ENCODE measurements at places on chromosomes 5 and 9. TPM values are rescaled to one million over a fixed set of nuclear protein-coding genes. Genes with fewer than 3 reads are reported as not detected.

Gene SKP2
- total RNA-seq: 18.4 TPM

Gene P4HA2
- total RNA-seq: 37.2 TPM

Gene PRDM9
- not detected for total RNA-seq

Gene MAMDC2
- 0.29 TPM for total RNA-seq

Gene BARHL1
- total RNA-seq: not detected

Gene AQP7
- total RNA-seq: 0.47 TPM

Gene PAEP
- 0.14 TPM for total RNA-seq

All from A549 treated with CORT108297 at 1 μM for 4 hours (cell line).